ENCODE measurements at places on chromosomes 2 and 18. TPM values are rescaled to one million over a fixed set of nuclear protein-coding genes. Genes with fewer than 3 reads are reported as not detected.

ANKRD30B gene
- total RNA-seq, result not detected

GRCh38 chr18:77144046-77144445 lies 11.5 kb upstream of the MBP start:
- H3K36me3 ChIP-seq, result no peaks in the 10 kb centered on the region
- H3K4me1 ChIP-seq, result peaks cover 12% of the 10 kb centered on the region
- no peak for DNase-seq
- no peak overlapping the region for H3K27ac ChIP-seq

DNA sequence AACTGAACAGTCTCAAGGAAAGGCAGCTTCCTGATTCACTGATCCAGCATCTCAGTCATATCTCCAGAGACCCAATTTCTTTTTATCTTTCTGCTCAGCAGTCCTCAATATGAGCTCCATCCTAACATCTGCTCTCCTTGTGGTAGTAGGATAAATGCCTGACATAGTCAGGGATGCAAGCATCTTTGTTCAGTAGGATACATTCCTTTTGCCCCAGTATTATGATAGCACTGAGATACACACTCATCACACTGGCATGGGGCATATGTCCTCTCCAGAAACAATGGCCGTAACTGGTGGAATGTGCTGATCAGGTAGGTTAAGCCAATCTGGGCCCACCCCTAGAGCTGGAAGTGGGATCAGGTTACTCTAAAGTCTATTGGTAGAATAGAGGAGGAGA lies 207.2 kb downstream of the ETAA1 start:
- no peaks in the 10 kb centered on the region for H3K36me3 ChIP-seq
- no peak overlapping the region for H3K27ac ChIP-seq
- DNase-seq, result no peak

GRCh38 chr2:164984428-164984827 lies 29.1 kb upstream of the SLC38A11 start:
- H3K4me3 ChIP-seq, result no peak overlapping the region
- H3K4me1 ChIP-seq, result no peaks in the 10 kb centered on the region
- DNase-seq, result no peak
- no peaks in the 10 kb centered on the region for H3K36me3 ChIP-seq
- no peak overlapping the region for H3K27ac ChIP-seq

- no peak overlapping the region for H3K27ac ChIP-seq
- H3K27me3 ChIP-seq, result no peaks in the 10 kb centered on the region
- peaks cover 18% of the 10 kb centered on the region for H3K36me3 ChIP-seq
- no peak overlapping the region for H3K4me3 ChIP-seq
- no peak for DNase-seq
Observed at GRCh38 chr2:134417968-134418582, 164.2 kb downstream of the MGAT5 start.

GRCh38 chr2:11710210-11710609 lies 36.2 kb upstream of the LPIN1 start:
- no peaks in the 10 kb centered on the region for H3K27me3 ChIP-seq
- DNase-seq, result no peak
- H3K27ac ChIP-seq, result no peak overlapping the region
- no peaks in the 10 kb centered on the region for H3K36me3 ChIP-seq
- no peak overlapping the region for H3K4me3 ChIP-seq

DNA sequence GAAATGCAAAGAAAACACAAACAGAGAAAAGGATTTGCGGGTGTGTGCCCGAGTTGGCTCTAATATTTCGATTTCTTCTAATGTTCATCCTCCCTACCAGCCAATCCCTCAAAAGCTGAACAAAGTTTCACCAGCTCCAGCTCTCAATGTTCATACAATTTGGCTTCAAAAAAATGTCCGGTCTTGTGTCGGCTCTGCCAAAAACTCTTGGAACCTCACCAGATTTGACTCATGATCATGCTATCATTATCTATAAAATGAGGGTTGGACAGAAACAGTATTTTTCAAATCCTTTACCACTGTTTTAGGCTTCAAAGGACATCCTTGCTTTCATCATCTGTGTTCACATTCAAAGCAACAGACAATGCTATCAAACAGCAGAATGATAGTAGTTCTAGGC lies 88.2 kb downstream of the CRACDL start:
- peaks cover 6% of the 10 kb centered on the region for H3K27me3 ChIP-seq
- H3K36me3 ChIP-seq, result no peaks in the 10 kb centered on the region
- no peak for DNase-seq

DNA sequence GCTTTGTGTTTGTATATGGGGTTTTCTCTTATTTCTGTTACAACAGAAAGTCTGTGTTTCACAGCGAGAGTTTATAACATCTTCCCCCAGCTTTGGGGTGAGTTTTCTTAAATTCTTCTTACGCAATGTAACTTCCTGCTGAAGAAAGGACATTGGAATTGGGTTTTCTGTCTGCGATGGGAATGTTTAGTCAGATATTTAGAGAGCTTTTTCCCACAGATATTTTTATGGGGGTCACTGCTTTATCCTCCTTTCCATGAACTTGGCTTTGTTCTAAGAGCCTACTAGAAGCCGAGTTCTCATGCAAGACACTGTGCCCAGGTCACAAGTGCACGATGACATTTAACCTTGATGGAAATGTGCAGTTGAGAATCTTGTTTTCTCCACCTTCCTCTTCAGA lies 22.1 kb downstream of the B3GNT2 start:
- peaks cover 6% of the 10 kb centered on the region for H3K36me3 ChIP-seq
- DNase-seq, result no peak
- no peaks in the 10 kb centered on the region for H3K27me3 ChIP-seq
- H3K4me3 ChIP-seq, result no peak overlapping the region
- H3K27ac ChIP-seq, result peak overlapping the region; percentile 27

DNA sequence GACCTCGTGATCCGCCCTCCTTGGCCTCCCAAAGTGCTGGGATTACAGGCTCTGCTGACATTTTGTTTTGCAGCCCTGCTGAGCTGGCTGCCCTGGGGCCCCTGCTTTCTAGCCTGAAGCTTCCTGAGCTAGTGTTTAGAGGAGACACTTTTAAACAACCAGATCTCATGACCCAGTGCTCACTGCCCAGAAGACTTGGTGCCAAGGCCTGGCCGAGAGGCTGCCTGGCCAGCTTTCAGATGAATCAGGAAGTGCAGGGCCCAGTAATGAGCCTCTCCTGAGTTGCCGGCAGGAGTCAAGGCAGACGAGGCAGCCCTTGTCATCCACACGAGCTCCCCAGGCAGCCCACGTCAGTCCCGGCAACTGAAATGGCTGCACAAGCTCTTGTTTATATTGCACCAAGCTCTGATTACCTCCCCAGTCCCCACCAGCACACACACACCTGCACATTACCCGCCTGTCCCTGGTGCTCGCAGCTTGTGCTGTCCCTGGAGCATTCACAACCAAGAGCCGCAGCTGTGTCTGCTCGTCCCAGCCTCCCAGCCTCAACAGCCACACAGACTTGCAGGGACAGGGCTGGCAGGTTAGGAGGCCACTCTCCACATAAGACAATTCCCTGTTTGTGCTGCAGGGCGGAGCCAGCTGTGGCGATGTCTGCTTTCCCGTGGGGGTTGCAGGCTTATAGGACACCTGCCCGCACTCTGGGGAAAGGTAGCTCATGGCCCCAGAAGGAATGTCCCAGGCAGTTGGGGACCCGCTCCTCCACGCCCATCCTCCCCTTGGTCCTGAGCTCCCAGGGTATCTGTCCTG lies 331.2 kb upstream of the MYT1L start:
- no peaks in the 10 kb centered on the region for H3K4me1 ChIP-seq
- H3K4me3 ChIP-seq, result no peak overlapping the region
- no peak overlapping the region for H3K27ac ChIP-seq
- H3K27me3 ChIP-seq, result no peaks in the 10 kb centered on the region

DNA sequence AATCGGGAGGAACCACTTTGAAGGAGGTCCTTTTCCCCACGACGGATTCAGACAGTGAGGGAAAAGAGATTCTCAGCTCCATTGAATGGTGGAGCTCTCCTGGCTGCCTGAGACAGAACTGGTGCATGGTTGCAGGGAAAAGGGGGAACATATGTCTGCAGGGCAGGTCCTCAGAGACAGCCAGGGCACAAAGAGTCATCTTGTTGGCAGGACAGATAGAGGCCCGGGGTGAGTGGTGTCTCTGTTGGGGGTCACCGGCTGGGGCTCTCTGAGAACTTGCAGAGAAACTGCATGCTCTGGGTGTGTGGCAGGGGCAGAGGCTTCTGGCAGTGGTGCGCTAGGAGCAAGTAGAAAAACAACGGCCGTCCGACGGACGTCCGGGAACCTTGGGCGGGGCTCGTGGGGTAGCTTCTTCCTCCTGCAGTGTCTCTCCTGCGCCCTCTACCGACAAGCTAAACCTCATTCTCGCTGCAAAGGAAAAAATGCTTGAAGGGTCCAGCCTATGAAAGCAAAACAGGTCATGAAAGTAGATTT lies 94.3 kb downstream of the CDCA7 start:
- H3K4me1 ChIP-seq, result no peaks in the 10 kb centered on the region
- H3K36me3 ChIP-seq, result no peaks in the 10 kb centered on the region
- peak overlapping the region; percentile 32 for H3K4me3 ChIP-seq
- no peaks in the 10 kb centered on the region for H3K27me3 ChIP-seq
- peak; percentile 73 for DNase-seq

ZNF892 gene
- total RNA-seq, result 3.9 TPM

DNA sequence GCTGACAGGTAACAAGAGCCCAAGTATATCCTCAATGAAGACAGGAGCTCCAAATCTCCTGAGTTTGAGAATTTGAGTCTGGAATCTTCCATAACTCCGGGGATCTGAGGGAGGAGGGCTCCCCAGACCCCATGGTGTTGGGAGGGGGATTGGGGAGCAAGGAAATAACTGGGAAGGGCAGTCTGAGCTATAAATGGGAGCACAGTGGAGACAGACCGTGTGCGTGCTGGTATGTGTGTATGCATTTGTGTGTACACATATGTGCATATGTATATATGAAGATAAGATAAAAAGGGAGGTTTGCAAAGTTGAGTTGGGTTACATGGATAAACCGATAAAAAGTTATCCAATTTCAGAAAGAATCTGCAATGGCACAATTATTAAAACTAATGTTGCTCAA lies 2.3 kb downstream of the APCDD1 start:
- H3K27ac ChIP-seq, result no peak overlapping the region
- no peaks in the 10 kb centered on the region for H3K36me3 ChIP-seq
- H3K4me1 ChIP-seq, result peaks cover 15% of the 10 kb centered on the region
- H3K27me3 ChIP-seq, result peaks cover 4% of the 10 kb centered on the region
- DNase-seq, result no peak

GALR1 gene
- total RNA-seq, result not detected

DNA sequence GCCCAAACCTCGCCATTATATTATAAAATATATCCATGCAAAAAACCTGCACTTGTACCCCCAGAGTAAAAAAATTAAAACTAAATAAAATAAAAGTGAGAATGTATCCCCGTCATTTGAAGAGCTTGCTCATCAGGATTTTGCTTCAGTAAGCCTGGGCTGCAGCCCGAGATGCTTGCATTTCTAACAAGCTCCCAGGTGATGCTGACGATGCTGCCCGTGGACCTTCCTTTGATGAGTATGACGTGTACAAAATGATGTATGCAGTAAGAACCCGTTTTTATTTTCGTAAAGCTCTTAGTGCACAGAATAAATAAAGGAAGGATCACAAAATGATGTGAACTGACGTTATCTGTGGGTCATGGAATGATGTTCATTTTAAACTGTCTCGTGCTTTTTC lies 63.5 kb downstream of the CRACDL start:
- no peak overlapping the region for H3K27ac ChIP-seq
- H3K4me1 ChIP-seq, result peaks cover 9% of the 10 kb centered on the region
- no peak for DNase-seq
- H3K27me3 ChIP-seq, result no peaks in the 10 kb centered on the region
- no peaks in the 10 kb centered on the region for H3K36me3 ChIP-seq

MATN3 gene
- 8.1 TPM for total RNA-seq

- H3K27me3 ChIP-seq, result no peaks in the 10 kb centered on the region
- DNase-seq, result no peak
- H3K36me3 ChIP-seq, result no peaks in the 10 kb centered on the region
- H3K4me1 ChIP-seq, result peaks cover 36% of the 10 kb centered on the region
Observed at GRCh38 chr2:39095624-39096023, 25.2 kb downstream of the SOS1 start.

NT5DC4 gene
- total RNA-seq, result 0.53 TPM

EFR3B gene
- total RNA-seq, result 9.0 TPM

EML6 gene
- total RNA-seq, result 2.5 TPM

ATP6V1B1 gene
- total RNA-seq, result 2.2 TPM

CPSF3 gene
- total RNA-seq, result 26.2 TPM

CHST10 gene
- 7.6 TPM for total RNA-seq

DNA sequence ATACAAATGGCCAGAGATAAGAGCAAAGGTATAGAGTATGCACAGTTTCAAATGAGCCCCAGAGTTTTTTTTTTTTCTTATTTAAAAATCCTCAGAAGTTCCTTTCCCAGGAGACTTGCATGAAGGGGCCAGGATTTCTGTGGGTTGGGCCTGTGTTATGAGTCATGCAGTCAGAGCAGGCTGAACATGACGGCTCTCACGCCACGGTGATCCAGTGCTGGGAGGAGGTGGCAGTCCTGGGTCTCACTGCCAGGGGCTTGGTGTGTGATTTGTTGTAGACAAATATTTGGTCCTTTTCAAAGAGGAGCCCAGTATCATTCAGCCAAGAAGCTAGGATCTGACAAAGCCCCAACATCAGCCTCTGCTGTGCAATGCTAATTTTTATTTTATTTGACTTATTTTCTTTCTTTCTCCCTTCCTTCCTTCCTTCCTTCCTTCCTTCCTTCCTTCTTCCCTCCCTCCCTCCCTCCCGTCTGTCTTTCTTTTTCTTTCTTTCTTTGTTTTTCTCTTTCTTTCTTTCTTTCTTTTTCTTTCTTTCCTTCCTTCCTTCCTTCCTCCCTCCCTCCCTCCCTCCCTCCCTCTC lies 10.4 kb upstream of the KCNE4 start:
- H3K4me1 ChIP-seq, result no peaks in the 10 kb centered on the region
- H3K4me3 ChIP-seq, result no peak overlapping the region
- no peaks in the 10 kb centered on the region for H3K27me3 ChIP-seq
- DNase-seq, result peak; percentile 51
- H3K36me3 ChIP-seq, result no peaks in the 10 kb centered on the region

- no peaks in the 10 kb centered on the region for H3K4me1 ChIP-seq
- H3K27ac ChIP-seq, result no peak overlapping the region
- no peaks in the 10 kb centered on the region for H3K27me3 ChIP-seq
- no peak for DNase-seq
Observed at GRCh38 chr2:178761759-178762371, 45.4 kb downstream of the TTN start.

DNA sequence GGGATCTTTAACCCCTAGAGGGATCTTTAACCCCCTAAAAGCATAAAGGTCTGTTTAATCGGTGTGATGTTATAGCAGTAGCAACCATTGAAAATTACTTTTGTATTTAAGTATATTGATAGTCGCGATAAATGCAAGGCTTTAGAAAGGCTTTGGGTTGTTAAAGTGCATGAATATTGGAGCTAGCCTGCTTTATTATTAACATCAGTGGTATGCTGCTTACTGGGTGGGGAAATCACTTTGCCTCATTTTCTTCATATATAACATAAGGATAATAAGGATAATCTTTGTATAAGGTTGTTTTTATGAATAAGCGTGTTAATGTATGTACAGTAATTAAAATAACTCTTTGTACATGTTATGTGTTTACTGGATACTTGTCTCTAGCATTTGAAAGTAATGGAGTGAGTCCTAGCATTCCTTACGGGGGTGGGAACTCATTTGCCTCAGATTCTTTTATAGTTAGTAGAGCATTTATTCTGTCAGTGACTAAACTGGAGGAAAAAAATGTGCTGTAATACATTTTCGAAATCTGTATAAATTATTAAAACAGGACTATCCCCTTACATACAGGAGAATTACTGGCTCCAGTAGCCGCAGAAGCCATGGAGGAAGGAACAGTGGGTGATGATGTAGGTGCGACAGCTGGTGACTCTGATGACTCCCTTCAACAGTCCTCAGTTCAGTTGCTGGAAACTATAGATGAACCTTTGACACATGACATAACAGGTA lies 122.2 kb downstream of the BIRC6 start:
- peaks cover 91% of the 10 kb centered on the region for H3K36me3 ChIP-seq
- no peak overlapping the region for H3K27ac ChIP-seq
- no peaks in the 10 kb centered on the region for H3K27me3 ChIP-seq
- H3K4me3 ChIP-seq, result no peak overlapping the region

LBX2 gene
- total RNA-seq, result 1.5 TPM

DCDC2C gene
- not detected for total RNA-seq
